Hematopoietic multipotent progenitor cell (in vitro differentiated cells): ENCODE measurements at places on chromosomes 1 and 21. TPM values are rescaled to one million over a fixed set of nuclear protein-coding genes. Genes with fewer than 3 reads are reported as not detected.

The AIRE gene
- 0.27 TPM for total RNA-seq

DNA sequence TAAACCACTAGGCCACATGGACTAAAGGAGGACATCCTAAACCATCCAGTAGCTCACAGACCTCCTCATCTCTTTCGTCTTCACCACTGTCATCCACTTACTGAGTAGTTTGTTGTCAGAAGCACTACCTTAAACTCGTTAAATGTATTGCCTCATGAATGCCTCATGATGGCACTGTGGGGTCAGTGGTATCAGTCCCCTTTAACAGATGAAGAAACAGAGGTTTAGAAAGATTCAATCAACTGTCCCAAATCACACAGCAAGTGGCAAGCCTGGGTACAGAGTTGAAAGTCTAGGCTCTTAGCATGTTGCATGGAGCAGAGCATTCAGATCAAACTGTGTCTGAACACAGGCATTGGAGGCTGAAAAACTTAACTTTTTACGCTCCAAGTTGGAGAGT is 183.6 kb upstream of the KIAA0040 start:
- no peak for DNase-seq

- no peak for DNase-seq
Measured at GRCh38 chr1:224456637-224456953, 22.0 kb upstream of the WDR26 start.

- no peak for DNase-seq
Measured at GRCh38 chr1:2983319-2983705, 38.0 kb upstream of the ACTRT2 start.

DNA sequence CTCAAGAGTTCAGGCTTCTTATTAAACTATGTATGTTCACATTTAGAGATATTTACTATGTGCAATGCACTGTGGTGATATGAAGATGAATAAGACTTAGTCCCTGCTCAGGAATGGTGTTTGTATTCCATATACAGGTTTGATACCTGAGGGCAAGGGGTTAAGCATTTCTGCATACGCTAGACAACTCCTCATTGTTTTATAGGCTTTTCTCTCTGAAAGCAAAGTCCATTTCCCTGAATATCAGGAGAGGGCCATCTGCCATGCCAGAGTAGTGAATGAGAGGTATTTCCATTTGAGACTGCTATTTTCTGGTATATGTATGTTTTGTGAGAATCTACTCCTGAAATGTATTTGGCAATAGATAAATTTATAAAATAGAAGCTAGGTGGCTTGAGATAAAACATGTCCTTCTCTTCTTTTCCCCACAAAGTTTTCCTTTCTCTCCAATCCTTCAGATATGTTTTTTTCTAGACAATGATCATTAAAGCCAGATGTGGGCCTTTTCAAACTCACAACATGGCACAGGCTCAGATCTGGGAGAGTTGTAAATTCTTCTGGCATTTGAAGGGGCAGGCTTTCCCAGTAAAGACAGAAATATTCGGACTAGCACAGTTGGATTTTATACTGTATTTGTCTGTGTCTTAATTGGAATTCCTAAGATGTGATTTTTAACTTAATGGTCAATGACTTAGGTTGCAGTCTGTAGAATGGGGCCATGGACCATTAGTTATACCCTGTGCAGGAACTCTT is 73.3 kb upstream of the WDR26 start:
- DNase-seq: no peak

- no peak for DNase-seq
Measured at GRCh38 chr1:98177751-98178150, 256.9 kb upstream of the DPYD start.
